ENCODE measurements at places on chromosomes 13 and 19.

GRCh38 chr19:49518033-49518432 is 5.6 kb downstream of the FCGRT start:
- no peak for DNase-seq

GRCh38 chr13:29817604-29818378 is 32.6 kb downstream of the UBL3 start:
- DNase-seq, result no peak

- no peak for DNase-seq
Observed at GRCh38 chr13:96783057-96783456, 211.2 kb downstream of the OXGR1 start.

GRCh38 chr13:43694146-43694664 is 92.6 kb downstream of the ENOX1 start:
- DNase-seq, result no peak

DNA sequence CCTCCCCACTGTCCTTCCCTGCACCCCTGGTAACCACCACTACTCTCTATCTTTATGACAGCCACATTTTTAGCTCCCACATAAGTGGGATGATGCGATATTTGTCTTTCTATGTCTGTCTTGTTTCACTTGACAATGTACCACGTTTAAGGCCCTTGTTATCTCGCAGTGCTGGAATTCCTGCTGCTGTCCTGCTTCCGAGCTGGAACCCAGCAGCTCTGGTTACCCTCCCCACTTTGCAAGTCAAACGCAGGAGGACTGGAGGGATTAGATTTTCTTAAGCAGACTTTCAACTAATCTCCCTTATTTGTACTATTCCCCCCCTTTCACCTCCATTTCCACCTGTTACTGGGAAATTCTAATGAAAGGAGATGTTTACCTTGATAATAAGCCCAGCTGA is 59.1 kb upstream of the PDX1 start:
- DNase-seq, result no peak

DNA sequence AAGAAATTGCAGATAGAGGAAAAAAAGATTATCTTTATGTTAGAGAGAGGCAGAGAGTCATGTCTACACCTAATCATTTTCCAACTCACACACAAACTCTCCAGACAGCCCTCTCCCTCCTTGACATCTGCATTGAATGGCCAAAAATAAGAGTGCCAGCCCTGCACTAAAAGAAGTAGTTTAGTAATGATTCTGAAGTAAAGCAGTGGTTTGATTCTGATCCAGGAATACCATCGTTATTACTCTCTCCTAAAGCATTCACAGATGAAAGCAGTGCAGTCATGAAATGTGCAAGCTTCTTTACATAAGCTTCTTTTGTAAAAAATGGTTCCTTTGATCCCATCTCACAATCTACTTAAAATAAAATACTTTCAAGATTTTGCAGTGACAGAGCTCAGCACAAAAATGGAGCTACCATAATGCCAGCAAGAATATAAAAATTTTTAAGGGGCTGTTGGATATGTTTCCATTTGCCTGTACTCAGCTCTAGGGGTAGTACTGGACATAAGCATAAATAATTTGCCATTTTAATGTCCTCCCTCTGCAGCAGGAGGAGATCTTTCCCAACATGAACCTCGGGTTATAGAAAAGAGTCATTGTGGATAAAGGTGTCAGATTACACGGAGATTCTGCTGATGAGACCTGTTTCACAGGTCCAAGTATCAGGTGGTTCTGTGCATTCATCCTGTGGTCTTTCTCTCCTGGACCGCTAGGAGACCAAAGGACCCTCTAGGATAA is 406.3 kb downstream of the DCT start:
- no peak for DNase-seq

DNA sequence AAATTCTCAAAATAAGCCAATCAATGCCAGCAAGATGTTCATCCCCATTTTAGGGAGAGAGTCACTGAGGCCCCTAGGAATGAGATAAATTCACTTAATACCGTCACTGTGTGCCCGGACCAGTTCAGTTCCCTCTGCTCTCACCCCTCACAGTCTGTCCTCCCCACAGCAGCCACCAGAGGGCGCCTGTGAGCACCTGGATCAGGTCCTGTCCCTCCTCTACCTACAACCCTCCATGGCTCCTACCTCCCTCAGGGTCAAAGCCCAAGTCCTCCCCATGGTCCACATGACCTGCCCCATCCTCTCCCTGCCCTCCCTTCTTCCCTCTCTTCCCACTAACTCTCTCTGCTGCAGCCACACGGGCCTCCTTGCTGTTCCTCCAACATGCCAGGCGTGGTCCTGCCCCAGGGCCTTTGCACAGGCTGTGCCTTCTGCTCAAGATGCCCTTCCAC is 42.0 kb upstream of the NFIC start:
- DNase-seq, result peak; percentile 53

GRCh38 chr19:50435627-50436026 is 2.9 kb downstream of the MYBPC2 start:
- no peak for DNase-seq

GRCh38 chr13:33139780-33140535 is 123.7 kb downstream of the KL start:
- no peak for DNase-seq

DNA sequence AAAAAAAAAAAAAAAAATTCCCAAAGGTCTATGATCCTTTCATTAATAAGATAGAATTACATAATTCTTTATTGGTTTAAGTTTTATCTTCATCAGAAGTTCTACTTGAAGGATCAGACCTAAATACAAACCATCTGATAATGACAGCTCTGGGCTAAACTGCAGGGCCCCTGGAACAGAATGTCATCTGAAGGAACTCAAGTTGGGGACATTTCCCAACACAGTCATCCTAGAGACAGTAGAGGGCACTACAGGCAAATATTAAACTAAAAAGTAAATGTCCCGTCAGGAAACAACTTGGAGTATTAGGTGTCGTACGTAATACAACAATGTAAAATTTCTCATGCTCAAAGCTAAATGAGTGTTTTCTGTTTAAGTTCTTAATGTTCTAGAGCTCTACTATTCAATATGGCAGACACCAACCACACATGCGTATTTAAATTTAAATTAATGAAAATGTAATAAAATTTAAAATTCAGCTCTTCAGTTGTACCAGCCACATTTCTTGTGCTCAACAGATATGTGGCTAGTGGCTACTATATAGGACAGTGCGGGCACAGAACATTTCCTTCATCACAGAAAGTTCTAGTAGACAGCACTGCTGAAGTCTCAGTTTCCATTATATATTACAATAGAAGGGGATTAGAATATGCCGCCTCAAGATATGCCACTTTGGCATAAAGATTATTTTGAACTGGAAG is 21.8 kb upstream of the NAXD start:
- DNase-seq, result no peak

DNA sequence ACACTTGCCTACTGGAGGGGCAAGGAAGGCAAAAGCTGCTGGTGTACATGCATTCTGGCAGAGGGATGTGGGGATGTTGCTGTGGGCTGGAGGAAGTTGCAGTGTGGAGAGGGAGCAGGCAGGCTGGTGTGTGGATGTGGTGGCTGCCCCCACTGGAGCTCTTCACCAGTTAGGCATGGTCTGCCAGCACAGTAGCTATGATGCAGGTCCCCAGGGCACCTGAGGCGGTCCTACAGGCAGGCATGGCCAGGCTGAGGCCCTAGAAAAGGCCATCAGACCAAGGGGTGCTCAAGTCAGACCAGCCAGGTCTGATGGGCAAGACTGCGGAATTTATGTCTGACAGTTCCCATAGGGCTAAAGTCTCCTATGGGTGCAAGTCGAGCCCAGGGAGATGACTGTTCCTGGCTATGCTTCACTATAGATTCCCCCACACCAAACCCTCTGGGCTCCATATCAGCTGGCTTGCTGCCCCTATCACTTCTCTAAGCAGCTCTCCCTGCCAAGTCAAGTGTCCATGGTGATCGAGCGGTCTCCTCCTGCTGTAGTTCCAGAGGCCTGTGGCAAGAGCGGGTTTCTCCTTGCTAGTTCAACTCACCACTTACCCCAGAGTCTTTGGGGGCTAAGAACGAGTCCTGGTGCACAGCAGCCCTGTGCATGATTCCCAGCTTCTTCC is 473.1 kb downstream of the TDRD3 start:
- DNase-seq, result no peak

GRCh38 chr19:55304279-55304978 is 20.6 kb downstream of the BRSK1 start:
- peak; percentile 20 for DNase-seq

GRCh38 chr13:107867701-107868661 is 347.4 kb downstream of the LIG4 start:
- DNase-seq, result no peak

DNA sequence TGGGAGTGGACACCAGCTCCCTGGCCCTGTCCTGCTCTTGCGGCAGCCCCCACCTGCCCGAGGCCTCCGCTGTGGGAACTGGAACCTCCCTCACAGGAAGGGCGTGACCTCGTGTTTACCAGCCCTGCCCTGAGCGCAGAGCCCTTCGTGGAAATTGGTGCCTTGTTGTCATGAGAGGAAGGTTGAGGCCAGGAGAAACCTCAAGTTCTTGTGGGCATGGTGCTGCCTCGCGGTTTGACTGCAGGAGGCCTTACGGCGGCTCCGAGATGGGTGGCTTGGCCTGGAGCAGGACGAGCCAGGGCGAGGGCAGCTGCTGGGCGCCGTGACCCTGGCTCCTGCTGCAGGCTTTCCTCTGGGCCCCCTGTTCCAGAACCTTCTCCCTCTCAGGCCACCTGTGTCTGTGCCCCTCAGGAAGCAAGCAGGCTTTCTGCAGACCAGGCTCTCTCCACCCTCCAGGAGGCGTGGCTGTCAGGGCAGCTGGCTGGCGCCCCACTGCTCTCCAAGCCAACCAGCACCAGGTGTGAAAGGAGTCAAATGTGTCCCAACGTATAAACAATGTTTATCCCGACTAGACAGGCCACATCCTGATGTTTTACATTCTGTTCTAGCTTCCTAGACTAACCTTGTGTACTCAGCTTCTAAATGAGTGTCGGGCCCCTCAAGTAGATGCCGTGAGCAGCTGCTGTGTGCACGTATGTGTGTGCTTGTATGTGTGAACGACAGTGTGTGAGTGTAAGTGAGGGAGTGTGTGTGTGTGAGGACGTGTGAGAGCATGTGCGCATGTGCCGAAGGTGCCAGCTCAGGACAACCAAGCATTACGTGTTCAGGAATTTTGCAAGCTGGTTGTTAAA is 10.4 kb upstream of the RASA3 start:
- DNase-seq, result no peak

DNA sequence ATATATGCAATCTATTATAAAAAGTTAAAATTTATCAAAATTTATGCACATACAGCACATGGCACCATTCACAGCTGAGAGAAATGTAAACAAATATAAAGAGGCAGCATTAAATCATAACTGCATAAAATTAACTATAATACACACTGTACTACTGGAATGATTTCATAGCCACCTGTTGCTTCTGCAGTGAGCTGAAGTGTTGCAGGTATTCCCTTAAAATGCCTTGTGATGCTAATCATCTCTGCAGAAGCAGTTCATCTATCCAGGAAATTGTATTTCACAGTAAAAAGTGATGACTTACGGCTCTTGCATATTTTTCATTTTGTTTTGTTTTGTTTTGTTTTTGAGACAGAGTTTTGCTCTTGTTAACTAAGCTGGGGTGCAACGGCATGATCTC is 82.1 kb downstream of the STOML3 start:
- DNase-seq, result no peak

DNA sequence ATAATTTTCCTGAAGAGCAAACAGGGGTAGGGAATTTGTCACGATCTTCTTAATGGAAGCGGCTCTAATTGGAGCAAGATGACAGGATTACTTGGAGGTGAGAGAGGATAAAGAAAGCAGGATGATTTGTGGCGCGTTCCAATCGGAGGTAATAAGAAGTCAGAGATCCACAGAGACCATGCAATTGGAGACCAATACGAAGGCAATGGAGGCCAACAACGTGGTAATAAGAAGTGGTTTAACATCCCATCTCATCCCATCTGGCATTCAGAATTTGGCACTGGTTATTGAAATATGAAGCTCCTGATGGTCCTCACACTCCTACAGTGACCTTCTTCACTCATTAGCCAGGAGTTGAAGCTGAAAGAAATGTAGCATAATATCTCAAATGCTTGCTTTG is 130.6 kb downstream of the DLEU7 start:
- no peak for DNase-seq

GRCh38 chr19:13090511-13091231 is 12.0 kb downstream of the LYL1 start:
- no peak for DNase-seq

DNA sequence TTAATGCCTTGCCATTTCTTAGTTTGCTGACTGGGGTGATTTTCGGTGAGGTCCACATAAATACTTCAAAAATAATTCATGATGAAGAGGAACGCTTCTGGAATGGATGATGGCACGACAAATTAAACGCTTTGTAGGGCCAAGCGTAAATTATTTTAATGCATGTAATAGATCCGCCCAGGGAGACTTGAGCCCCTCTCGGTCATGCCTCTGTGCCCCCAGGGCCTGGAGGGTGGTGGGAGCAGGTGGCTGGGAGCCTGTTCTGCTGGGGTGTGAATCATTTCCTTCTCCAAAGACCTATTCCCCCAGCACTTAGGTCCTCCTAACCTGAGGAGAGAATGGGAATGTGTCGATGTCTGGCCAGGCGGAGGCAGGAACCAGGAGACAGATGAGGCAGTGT is 350.6 kb downstream of the ZNF536 start:
- no peak for DNase-seq

DNA sequence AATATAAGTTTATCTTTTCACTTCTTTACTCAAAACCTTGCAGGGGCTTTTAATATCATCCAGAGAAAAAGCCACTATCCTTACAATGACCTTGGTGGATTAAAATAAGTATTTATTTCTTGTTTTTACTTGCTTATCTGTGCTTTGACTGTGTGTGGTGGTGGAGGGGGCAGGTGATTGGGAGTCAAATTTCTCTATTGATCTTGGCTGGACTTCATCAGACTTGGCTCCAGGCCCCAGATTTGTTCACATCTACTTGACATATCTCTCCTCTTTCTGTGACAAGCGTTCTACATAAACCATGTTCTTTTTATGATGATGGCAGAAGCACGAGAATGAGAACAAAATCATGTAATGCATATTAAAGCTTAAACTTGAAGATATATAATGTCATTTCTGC is 670.8 kb downstream of the PCDH17 start:
- DNase-seq, result no peak

DNA sequence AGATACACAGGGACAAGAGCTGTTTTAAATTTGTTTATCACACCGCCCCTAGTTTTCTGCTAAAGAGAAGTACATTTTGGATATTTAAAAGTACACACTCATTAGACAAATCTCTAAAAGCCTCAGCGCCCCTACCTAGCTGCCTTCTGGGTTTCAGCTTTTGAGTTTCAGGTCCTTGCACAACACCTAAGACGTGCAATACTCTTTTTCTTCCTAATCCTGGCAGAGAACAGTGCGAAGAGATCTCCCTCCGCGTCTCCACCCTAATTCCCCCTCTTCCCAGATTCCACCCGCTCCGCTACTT is 421 bp upstream of the KLF5 start:
- no peak for DNase-seq

GRCh38 chr13:99666146-99666805 is 165.0 kb downstream of the TM9SF2 start:
- DNase-seq, result no peak

DNA sequence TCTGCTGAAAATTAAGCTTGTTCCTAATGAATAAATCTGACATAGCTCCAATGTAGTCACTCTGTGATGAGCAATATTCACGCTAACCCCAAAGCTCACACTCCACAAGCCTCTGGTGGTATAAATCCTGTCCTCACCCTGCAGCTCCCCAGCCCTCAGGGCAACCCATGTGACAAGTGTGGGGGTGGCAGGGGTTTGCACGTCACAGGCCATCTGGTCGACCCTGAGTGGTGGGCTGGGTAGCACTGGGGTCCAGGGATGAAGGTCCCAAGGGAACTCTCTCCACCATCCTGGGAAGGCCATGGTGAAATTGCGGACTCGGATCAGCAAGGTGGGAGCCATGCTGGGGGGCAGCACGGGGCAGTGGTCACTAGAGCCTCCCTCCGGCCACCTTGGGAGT is 100.0 kb upstream of the SOX1 start:
- DNase-seq, result no peak

Measured in stimulated activated CD8-positive, alpha-beta memory T cell treated with anti-CD3 and anti-CD28 coated beads, Interleukin-7, amount 100 ng/mL, for 48 hours (primary cell).